H9 (cell line): ENCODE measurements at places on chromosomes 5 and 9.

- no peak for DNase-seq
Measured at GRCh38 chr5:12292610-12293204, 388.5 kb upstream of the CTNND2 start.

DNA sequence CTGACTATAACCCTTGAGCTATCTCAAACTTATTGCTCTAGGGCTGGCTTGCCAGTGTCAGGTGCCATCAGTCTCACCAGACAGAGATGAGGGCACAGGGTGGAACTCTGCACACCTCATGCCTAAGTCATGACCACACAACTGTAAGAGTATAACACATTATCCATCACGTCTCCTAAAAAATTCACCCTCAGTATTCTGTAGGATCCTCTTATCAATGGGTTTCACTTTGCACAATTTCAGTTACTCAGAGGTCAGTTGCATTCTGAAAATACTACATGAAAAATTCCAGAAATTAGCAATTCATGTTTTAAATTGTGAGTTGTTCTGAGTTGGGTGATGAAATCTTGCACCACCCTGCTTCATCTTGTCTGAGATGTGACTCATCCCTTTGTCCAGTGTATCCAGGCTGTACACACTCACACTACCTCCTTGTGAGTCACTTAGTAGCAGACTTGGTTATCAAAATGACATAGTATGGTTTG, 690.9 kb upstream of the CDH18 start:
- no peak for DNase-seq

DNA sequence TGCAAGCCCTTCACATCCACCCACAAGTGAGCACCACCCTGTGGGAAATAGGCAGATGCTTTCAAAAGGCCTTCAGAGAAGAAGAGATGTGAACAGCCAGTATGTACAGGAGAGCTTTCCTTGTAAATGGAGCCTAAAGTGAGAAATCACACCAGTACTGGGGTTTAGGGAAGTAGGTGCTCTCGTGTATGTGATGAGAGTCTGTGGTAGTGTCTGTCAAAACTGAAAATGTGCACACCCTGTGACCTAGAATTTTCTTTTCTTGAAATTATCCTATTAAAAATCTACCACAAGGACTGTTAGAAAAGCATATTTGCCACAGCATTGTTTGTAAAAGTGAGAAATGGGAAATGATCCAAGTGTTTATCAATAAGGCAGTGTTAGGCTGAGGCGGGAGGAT, 16.6 kb downstream of the OTULINL start:
- no peak for DNase-seq

DNA sequence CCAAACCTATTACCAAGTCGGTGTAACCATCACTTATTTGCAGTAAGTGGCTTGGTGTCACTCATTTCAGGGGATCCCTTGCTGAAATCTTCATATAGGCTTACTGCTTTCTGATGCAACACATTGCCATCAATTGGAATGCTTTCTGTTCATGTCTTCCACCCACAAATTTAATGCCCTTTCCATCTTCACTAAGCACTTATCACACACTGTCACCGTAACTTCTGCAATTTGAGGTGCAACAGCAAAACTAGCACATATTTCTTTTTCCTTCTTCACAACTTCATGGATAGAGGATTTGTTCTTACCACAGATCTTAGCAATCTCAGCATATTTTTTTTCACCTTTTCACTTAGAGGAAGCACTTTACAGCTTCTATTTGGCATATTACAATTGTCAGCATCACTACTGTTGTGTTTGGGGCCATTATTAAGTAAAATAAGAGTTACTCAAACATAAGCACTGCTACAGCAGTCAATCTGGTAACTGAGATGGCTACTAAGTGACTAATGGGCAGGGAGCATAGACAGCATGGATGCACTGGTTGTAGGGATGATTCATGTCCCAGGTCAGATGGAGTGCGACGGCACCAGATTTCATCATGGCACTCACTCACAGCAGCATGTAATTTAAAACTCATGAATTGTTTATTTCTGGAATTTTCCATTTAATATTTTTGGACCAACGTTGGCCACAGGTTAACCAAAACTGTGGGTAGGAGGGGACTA, 70.1 kb downstream of the PIP5K1B start:
- DNase-seq: no peak

DNA sequence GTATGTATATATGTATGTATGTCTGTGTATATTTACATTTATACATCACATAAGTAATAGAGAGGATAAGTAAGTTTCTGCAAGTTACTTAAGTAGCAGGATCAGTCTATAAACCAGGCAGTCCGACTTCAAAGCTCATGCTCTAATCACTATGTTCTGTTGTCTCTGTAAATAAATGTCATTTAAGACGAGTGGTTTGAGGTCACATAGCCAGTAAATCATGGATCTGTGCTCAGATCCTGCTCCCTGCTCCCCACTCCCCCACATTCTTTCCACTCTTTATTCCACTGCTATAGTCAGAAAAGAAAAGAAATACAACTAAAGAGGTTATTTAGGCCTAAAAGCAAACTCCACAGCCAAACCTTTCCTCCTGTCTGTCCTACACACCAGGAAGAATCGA, 90.4 kb downstream of the SERINC5 start:
- no peak for DNase-seq

- no peak for DNase-seq
Measured at GRCh38 chr5:4410151-4410550, 730.0 kb upstream of the ADAMTS16 start.

- no peak for DNase-seq
Measured at GRCh38 chr5:80474929-80475328, 13.0 kb upstream of the FAM151B start.

DNA sequence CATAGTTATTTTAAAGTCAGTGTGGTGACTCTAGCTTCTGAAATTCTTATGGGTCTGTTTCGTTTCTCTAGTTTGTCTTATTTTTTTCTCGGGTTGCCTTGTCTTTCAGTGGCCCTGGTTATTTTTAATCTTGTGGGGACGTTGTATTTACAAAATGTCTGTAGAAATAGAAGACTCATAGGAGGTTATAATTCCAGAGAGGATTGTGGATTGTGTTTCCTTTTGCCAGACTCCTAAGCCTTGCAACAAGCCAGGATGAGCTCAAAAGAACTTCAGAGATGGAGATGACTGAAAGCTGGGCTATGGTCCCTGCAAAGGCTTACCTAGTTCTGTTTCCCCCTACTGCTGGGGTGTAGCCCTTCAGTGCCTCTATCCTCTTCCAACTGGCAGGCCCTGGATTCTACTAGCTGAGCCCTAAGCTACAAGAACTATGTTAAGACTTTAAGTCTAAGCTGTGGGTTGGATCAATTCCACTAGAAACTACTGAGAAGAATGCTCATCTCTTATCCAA, 32.2 kb upstream of the LECT2 start:
- DNase-seq: no peak

DNA sequence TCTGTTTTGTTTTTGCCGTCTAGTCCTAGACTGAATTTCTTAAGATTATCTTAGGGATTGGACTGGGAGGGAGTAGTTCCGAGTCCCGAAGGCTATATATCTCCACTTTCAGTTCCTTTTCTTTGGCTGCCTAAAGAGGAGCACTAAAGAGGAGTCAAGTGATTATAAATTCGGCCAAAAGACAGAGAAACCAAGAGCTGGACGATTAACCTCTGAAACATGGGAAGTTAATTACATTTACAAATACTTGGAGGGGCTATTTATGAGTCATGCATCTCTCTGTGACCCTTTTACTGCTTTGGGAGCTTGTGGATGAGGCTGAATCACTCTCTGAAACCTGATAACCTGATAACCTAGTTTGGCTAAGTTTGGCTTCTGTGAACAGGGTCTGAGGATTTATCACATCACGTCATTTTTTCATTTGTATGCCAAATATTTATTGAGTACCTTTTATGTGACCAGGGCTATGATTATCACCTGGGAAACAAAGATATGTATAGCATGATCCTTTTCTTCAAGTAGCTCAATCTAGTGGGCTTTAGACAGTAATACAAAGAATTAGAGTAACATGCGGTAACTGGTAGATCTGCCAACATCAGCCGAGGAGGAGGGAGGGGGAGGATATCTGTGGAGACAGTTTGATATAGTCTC, 180.9 kb downstream of the CD180 start:
- no peak for DNase-seq

DNA sequence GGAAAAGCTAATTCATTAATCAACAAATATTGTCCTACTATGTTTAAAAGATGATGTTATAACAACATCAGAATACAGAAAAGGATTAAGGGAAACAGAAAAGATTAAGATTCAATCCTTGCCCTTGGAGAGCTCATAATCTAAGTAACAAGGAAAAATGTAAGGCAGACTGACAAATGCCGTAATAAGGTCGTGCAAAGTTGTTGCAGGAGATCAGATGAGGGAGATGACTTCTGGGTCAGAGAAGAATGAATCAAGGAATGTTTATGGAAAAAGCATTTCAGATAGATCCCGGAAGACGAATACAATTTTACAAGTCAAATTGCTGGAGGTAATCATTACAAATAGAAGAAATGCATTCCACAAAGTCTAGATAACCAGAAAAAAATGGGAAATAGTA, 6.4 kb downstream of the ADAMTS6 start:
- no peak for DNase-seq

GRCh38 chr9:36222449-36222848, 31.7 kb downstream of the CLTA start:
- DNase-seq: no peak

GRCh38 chr5:142248853-142249462, 75.9 kb downstream of the SPRY4 start:
- no peak for DNase-seq

DNA sequence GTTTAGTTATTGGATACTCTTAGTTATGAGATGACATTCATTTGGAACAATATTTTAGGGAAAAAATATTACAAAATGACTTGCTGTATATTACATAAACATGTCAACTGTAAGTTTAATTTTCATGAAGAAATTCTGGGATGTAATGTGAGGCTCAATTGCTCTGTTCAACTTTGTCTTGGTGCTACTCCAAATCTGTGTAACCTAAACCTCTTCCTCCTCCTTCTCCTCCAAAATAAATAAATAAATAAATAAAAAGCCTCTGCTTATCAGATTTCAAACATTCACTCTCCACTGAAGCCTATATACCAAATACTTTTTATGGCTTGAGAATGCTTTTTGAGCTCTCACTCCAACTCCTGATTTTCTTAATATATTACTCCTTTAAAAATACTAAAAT, 27.7 kb downstream of the ACTBL2 start:
- DNase-seq: no peak

DNA sequence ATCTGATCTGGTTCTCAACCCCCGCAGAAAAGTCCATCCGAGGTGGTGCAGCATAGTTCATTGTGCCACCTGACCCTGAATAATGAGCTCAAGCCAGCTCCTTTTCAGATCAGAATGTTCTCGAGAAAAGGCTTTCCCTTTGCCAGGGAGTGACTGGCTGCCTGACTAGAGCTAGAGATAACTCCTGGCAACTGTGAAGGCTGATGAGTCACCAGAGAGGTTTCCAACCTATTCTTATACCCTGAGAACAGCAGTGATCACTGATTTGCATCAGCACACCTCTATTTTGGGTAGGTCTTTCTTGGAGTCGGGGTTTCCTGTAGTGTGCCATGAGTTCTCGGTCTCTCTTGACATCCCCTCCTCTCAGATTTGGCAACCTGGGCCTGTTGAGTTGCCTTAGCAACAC, 127.9 kb downstream of the PIK3R1 start:
- DNase-seq: no peak

GRCh38 chr9:8157683-8158324, 358.2 kb upstream of the DMAC1 start:
- no peak for DNase-seq

DNA sequence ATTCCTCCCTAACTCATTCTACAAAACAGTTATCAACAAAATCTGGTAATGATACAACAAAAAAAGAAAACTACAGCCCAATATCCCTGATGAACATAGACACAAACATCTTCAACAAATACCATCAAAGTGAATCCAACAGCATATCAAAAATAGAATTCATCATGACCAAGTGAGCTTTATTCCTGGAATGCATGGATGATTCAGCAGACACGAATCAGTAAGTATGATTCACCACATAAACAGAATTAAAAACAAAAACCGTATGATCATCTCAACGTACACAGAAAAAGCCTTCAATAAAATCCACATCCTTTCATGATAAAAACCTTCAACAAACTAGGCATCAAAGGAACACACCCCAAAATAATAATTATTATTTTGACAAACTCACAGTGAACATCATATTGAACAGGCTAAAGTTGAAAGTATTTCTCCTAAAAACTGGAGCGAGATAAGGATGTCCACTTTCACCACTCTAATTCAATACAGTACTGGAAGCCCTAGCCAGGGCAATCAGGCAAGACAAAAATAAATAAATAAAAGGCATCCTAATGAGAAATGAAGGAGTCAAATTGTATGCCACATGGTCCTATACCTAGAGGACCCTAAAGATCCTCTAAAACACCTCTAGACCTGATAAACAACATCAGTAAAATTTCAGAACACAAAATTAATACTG, 305.1 kb upstream of the RGMB start:
- DNase-seq: no peak

DNA sequence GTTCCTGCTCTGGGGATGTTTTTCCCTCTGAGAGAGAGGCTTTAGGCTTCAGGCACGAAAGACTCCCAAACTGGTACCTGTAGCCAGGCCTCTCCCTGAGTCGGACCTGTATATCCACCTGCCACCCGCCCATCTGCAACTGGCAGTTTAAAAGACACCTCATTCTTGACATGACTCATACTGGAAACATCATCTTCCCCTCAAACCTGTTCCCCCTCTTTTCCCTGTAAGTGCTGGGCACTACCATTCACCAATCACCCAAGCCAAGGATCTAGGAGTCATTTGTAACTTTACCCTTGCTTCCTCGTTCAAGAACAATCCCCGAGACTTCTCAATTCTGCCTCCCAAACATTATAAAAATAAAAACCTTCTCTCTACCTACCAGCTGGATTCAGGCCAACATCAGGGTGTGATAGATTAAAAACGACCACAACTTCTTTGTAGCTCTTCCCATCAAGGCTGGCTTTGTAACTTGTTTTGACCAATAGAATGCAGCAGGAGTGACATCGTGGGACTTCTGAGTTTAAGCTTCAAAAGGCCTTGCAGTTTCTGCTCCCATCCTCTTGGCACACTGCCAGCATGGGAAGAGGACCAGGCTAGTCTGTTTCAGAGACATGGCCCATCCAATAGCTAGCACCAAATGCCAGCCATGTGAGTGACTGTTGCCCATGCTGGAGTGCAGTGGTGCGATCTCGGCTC, 1.8 kb upstream of the WDR31 start:
- DNase-seq: no peak

- DNase-seq: no peak
Measured at GRCh38 chr9:14591411-14591810, 101.8 kb downstream of the ZDHHC21 start.

GRCh38 chr9:14432666-14433350, 118.9 kb upstream of the NFIB start:
- DNase-seq: no peak

- no peak for DNase-seq
Measured at GRCh38 chr9:109253637-109254284, 67.1 kb downstream of the EPB41L4B start.
